Ascending aorta (tissue), 2 donors: ENCODE measurements at places on chromosomes 3 and 15.
A peak's percentile ranks its signal among the peaks of the same experiment; 100 is the strongest.

DNA sequence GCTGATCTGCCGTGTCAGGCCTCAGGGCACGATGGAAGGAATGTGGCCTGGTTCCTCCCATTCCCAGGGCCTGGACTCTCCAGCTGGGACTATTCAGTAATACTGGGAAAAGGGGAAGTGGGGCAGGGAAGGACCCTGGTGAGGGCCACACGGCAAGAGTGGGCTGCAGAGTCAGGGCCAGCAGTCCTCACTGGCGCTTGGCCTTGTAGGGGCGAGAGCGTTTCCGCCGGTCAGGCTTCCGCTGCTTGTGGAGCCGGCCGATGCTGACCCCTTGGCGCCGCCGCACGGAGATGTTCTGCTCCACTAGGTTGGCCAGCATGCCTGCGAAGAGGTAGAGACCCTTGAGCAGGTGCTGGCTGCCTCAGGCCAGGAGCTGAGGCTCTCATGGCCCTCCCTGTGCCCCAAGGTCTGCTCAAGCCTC lies 42.8 kb downstream of the SEMA3G start:
- DNase-seq, result no peak
- H3K4me3 ChIP-seq, result no peak overlapping the region
- H3K36me3 ChIP-seq, result peaks cover 57% of the 10 kb centered on the region
- H3K4me1 ChIP-seq, result no peaks in the 10 kb centered on the region
- no peaks in the 10 kb centered on the region for H3K27me3 ChIP-seq
- H3K27ac ChIP-seq, result no peak overlapping the region

GRCh38 chr3:160159806-160160205 lies 65.4 kb upstream of the C3orf80 start:
- H3K27me3 ChIP-seq, result no peaks in the 10 kb centered on the region
- no peaks in the 10 kb centered on the region for H3K4me1 ChIP-seq
- no peaks in the 10 kb centered on the region for H3K36me3 ChIP-seq
- no peak for DNase-seq

- no peak overlapping the region for H3K27ac ChIP-seq
- no peak overlapping the region for H3K4me3 ChIP-seq
- H3K27me3 ChIP-seq, result no peaks in the 10 kb centered on the region
- DNase-seq, result no peak
Observed at GRCh38 chr3:44926172-44926571, 49.8 kb downstream of the ZDHHC3 start.

DNA sequence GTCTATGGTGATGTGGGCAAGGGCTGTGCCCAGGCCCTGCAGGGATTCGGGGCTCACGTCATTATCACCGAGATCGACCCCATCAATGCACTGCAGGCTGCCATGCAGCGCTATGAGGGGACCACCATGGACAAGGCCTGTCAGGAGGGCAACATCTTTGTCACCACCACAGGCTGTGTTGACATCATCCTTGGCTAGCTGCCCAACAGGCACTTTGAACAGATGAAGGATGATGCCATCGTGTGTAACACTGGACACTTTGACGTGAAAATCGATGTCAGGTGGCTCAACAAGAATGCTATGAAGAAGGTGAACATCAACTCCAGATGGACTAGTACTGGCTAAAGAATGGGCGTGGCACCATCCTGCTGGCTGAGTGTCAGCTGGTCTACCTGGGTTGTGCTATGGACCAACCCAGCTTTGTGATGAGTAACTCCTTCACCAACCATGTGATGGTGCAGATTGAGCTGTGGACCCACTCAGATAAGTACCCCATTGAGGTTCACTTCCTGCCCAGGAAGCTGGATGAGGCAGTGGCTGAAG lies 6.1 kb upstream of the USP8 start:
- no peak for DNase-seq
- no peak overlapping the region for H3K27ac ChIP-seq

GRCh38 chr3:134357914-134358811 lies 16.1 kb downstream of the AMOTL2 start:
- DNase-seq, result no peak
- peaks cover 74% of the 10 kb centered on the region for H3K36me3 ChIP-seq
- H3K27me3 ChIP-seq, result no peaks in the 10 kb centered on the region
- no peak overlapping the region for H3K4me3 ChIP-seq
- H3K27ac ChIP-seq, result peak overlapping the region; percentile 92

GRCh38 chr3:98772022-98772421 lies 8.9 kb downstream of the ST3GAL6 start:
- no peaks in the 10 kb centered on the region for H3K27me3 ChIP-seq
- H3K36me3 ChIP-seq, result no peaks in the 10 kb centered on the region
- no peak for DNase-seq

GRCh38 chr15:44715142-44715796 lies 4.0 kb downstream of the B2M start:
- no peak for DNase-seq
- H3K4me3 ChIP-seq, result no peak overlapping the region
- H3K27ac ChIP-seq, result peak overlapping the region; percentile 16
- H3K27me3 ChIP-seq, result no peaks in the 10 kb centered on the region

DNA sequence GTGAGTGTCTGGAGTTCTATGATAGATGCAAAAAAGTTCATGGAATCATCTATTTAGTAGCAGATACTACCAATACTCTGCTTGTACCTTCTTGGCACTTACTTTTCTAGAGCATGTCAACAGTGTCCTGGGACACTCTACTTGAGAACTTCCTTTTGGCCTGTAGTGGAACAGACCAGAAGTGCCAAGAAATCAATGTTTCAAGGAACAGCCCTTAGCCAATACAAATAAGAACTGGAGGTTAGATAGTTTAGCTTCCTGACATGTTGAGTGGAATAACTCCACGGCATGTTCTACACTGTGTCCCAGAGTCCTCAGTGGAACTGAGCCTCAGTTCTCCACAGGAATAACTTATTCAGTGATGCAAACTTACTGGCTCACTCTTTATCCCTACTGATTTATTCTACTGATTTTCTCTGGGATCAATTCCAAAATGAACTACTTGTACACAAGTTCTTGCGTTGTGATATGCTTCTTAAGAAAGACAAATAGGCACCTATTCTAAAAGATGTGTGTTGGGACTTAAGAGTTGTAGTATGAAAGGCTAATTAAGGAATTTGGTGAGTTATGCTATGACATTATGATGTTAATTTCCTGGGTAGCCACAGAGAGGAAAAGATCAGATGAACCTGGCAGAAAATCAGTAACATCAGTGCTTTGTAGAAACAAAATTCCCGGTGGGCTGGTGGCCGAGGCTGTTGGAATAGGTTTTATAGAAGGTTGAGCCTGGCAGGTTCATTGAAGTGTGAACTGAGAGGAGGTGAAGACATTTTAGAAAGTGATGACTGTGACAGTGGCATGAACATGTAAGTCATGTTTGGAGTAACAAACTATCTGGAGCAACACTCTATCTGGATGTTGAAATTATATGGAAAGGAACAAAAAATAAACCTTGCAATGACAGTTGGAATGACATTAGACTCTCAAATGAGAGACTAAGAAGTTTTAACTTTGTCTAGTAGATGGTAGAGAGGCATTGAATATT lies 101.8 kb upstream of the RBMS3 start:
- no peak overlapping the region for H3K27ac ChIP-seq
- no peaks in the 10 kb centered on the region for H3K27me3 ChIP-seq
- no peak overlapping the region for H3K4me3 ChIP-seq
- no peak for DNase-seq

- H3K4me3 ChIP-seq, result no peak overlapping the region
- peaks cover 2% of the 10 kb centered on the region for H3K4me1 ChIP-seq
- H3K36me3 ChIP-seq, result no peaks in the 10 kb centered on the region
Observed at GRCh38 chr3:122003112-122003511, 18.9 kb downstream of the ILDR1 start.

DNA sequence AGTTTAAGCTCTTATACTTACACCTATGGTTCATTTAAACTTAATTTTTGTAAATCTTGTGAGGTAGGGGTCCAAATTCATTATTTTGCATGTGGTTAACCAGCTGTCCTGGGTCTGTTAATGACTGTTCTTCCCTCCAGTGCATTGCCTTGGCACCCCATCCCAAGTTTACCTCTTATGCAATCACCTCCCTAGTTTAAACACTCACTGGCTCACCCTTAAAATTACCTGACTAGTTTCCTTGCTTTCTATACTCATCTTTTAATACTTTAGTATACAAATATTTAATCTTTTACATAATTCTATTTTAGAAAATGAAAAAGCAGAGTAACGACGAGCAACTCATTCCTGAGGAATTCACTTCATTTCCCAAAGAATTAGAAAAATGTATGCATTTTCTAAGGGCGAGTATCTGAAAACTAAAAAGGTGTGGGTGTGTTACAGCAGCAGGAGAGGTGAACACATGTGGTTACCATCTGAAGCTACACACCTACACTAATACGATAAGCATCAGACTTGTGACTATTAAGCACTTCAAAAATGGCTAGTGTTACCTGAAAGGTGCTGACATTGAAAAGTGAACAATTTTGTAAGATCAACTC lies 33.7 kb downstream of the TJP1 start:
- H3K4me1 ChIP-seq, result peaks cover 10% of the 10 kb centered on the region
- H3K4me3 ChIP-seq, result no peak overlapping the region
- DNase-seq, result no peak

- no peak overlapping the region for H3K27ac ChIP-seq
- peaks cover 15% of the 10 kb centered on the region for H3K4me1 ChIP-seq
- no peaks in the 10 kb centered on the region for H3K36me3 ChIP-seq
- DNase-seq, result no peak
- H3K27me3 ChIP-seq, result peaks cover 8% of the 10 kb centered on the region
- H3K4me3 ChIP-seq, result peak overlapping the region; percentile 59
Observed at GRCh38 chr3:53495520-53496391, 1.3 kb downstream of the CACNA1D start.

DNA sequence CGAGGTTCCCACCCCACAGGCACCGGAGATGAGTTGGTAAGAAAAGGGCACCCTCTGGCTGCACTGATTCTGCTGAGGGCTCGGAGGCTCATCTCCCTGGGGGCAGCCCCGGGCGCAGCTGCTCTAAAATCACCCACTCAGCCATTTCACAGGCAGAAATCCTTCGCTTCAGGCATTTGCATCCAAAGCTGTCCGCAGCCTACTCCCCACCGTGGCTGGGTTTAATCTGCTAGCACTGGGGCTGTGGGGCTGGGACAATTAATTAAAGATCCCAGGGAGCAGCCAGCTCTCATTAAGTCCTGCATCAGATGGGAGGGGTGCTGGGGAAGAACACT lies 104.3 kb upstream of the PRR20G start:
- no peak overlapping the region for H3K27ac ChIP-seq
- H3K4me1 ChIP-seq, result no peaks in the 10 kb centered on the region
- no peak overlapping the region for H3K4me3 ChIP-seq
- no peak for DNase-seq

DNA sequence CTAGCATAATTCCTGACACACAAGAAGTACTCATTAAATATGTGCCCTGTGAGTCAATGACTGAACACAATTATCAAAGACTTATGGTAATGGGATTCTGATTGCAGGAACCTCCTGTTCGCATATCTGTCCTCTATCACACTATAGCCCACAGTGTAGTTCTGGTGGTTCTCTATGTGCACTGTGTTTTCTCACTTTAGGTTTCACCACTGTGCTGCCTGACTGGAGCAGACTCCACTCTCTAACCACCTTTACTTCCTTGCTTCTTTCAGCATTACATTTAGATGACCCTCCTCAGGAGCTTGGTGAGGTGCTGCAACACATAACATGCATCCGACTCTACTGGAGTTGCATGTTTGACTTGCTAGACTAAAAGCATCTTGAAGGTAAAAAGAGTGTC lies 777.1 kb downstream of the SQOR start:
- no peaks in the 10 kb centered on the region for H3K27me3 ChIP-seq
- no peak for DNase-seq
- H3K4me1 ChIP-seq, result peaks cover 10% of the 10 kb centered on the region
- no peak overlapping the region for H3K4me3 ChIP-seq
- H3K36me3 ChIP-seq, result no peaks in the 10 kb centered on the region

DNA sequence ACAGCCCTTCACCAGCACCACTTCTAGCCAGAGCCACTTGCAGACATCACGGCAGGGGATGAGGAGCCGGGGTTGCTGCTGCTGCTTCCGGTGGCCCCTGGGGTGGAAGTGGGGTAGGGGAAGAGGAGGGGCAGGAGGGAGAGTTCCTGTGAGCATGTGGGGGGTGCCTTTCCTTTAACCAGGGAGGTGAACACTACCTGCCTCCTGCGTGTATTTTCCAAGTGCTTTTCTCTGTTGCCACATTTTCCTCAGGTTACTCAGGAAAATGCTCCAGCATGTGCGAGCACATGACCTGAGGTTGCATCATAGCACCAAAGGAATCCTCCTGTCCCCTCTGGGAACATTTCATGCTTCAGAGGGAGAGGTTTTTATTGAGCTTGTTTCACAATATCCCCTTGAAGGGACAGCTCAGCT lies 12.2 kb upstream of the SACM1L start:
- H3K27me3 ChIP-seq, result no peaks in the 10 kb centered on the region
- H3K4me3 ChIP-seq, result no peak overlapping the region
- no peaks in the 10 kb centered on the region for H3K4me1 ChIP-seq
- DNase-seq, result no peak
- no peak overlapping the region for H3K27ac ChIP-seq

GRCh38 chr3:149462581-149463011 lies 11.9 kb upstream of the TM4SF4 start:
- H3K36me3 ChIP-seq, result no peaks in the 10 kb centered on the region
- peak overlapping the region; percentile 58 for H3K27ac ChIP-seq
- peaks cover 41% of the 10 kb centered on the region for H3K4me1 ChIP-seq
- no peak overlapping the region for H3K4me3 ChIP-seq
- no peaks in the 10 kb centered on the region for H3K27me3 ChIP-seq

DNA sequence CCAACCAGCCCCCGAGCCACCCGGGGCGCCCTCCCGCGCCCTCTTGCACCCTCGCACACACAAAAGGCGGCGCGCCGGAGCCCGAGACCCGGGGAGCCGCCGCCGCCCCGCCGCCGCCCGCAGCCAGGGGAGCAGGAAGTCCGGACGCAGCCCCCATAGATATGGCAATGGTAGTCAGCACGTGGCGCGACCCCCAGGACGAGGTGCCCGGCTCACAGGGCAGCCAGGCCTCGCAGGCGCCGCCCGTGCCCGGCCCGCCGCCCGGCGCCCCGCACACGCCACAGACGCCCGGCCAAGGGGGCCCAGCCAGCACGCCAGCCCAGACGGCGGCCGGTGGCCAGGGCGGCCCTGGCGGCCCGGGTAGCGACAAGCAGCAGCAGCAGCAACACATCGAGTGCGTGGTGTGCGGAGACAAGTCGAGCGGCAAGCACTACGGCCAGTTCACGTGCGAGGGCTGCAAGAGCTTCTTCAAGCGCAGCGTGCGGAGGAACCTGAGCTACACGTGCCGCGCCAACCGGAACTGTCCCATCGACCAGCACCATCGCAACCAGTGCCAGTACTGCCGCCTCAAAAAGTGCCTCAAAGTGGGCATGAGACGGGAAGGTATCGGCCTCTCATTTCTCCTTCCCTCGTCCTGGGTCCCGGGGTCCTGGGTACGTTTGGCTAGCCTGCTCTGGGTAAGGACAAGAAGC lies 1.6 kb downstream of the NR2F2 start:
- no peaks in the 10 kb centered on the region for H3K27me3 ChIP-seq
- peaks cover 30% of the 10 kb centered on the region for H3K36me3 ChIP-seq
- DNase-seq, result no peak
- H3K27ac ChIP-seq, result peak overlapping the region; percentile 91
- peak overlapping the region; percentile 95 for H3K4me3 ChIP-seq
- H3K4me1 ChIP-seq, result peaks cover 13% of the 10 kb centered on the region

GRCh38 chr3:12044860-12045259 lies 40.7 kb downstream of the SYN2 start:
- no peaks in the 10 kb centered on the region for H3K36me3 ChIP-seq
- no peak overlapping the region for H3K4me3 ChIP-seq
- no peaks in the 10 kb centered on the region for H3K27me3 ChIP-seq
- DNase-seq, result no peak
